ENCODE measurements at places on chromosomes 1 and 21.

- DNase-seq, result no peak
Measured at GRCh38 chr1:43214501-43215444, 42.6 kb downstream of the CFAP57 start.

DNA sequence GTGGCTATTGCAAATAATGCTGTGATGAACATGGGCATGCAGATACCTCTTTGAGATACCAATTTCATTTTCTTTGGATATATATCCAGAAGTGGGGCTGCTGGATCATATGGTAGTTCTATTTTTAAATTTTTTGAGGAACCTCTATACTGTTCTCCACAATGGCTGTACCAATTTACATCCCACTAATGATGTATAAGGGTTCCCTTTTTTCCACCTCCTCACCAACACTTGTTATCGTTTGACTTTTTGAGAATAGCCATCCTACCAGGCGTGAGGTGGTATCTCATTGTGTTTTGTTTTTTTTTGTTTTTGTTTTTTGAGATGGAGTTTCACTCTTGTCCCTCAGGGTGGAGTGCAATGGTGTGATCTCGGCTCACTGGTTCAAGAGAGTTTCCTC is 6.6 kb upstream of the NUCKS1 start:
- DNase-seq, result no peak

GRCh38 chr21:27298465-27298864 is 331.6 kb upstream of the ADAMTS5 start:
- DNase-seq, result no peak

DNA sequence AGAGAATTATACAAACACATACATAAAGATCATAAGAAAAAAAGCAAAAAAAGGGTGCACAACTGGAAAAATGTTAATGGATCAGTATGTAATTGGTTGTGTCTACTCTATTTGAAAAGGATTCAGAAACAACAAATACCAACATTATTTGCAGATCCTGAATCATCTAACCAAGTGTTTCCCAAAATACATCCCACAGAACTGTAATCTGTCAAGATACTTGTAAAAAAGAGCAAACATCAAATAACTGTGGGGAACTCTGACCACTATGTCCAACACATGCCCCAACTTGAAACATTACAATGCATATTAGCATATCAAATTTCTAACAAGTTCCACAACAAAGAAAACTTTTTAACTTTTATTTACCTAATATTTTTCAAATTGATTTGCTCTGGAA is 22.6 kb downstream of the ANKRD13C start:
- no peak for DNase-seq

DNA sequence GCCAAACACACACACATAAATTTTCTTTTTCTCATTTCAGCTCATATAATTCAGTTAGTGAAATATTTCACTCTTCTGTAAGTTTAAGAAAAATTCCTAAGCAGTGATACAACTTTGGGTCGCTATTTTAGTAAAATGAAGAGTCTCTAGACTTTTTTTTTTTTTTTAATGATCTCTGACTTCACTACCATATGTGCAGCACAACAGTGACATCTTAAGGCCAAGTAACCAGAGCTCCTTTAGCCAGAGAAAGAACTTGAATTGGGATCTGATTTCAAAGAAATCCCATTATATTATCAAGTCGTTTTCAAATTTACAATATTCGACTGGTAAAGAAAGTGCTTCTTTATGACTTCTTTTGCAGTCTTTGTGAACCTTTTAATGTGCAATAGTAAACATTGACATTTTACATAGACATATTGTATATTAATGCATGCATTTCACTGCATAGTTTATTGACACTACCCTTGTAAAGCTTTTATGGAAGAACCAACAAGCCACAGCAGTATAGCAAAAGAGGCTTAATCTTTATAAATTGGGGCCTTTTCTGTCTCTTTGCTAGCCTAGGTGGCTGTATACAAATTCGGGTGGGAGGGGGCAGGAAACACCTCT is 62.2 kb downstream of the LRRC40 start:
- DNase-seq, result no peak

All from left forelimb (tissue), 1 donor.